ENCODE measurements at places on chromosomes 1 and 21. TPM values are rescaled to one million over a fixed set of nuclear protein-coding genes. Genes with fewer than 3 reads are reported as not detected.

The LRRC39 gene
- 1.0 TPM for total RNA-seq

The KRTAP19-1 gene
- total RNA-seq: not detected

The KLHL21 gene
- 38.3 TPM for total RNA-seq

The CHIA gene
- total RNA-seq: not detected

The CNR2 gene
- 0.15 TPM for total RNA-seq

The MYOM3 gene
- 1.9 TPM for total RNA-seq

The TLCD4 gene
- total RNA-seq: 9.3 TPM

The CHD5 gene
- 2.5 TPM for total RNA-seq

The NHLH2 gene
- total RNA-seq: not detected

The OR2L5 gene
- not detected for total RNA-seq

DNA sequence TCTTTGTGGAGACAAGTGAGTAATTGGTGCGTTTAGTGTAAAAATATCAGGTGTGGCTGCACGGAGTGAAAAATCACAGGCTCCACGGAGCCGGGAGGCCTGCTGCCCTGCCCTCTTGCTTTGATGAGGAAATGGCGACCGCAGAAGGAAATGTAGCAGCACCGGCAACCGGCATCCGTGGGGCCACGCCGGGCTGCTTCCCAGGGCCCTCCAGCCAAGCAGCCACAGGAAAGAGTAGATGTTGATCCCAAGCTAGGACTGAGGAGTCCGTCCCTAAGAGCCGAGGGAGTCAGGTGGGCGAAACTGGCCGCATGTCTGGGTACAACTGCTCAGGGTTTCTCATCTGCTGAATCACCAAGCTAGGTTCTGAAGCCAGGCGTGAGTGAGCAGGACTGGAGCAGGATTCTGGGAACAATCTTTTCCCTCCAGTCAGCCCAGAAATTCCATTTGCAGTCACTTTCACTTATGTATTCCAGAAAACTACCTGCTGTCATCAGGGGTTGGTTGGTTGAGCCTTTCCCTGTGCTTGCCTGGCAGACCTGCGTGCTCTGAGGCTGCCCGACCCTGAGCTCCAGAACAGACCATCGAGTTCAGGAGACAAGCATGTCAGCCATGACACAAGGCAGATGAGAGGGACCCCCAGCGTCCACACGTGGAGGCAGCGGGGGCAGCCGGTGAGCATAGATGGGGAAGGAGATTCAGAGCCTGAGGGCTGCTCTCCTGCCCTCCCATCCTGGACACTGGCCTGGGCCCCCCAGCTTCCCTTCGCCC lies 5.8 kb upstream of the ITGB2 start:
- peak; percentile 50 for DNase-seq
- no peaks in the 10 kb centered on the region for H3K36me3 ChIP-seq
- H3K27ac ChIP-seq: no peak overlapping the region
- no peaks in the 10 kb centered on the region for H3K27me3 ChIP-seq
- no peak overlapping the region for H3K4me3 ChIP-seq

GRCh38 chr1:3717041-3717714 lies 35.1 kb upstream of the CCDC27 start:
- H3K4me1 ChIP-seq: no peaks in the 10 kb centered on the region
- H3K4me3 ChIP-seq: no peak overlapping the region
- H3K27me3 ChIP-seq: no peaks in the 10 kb centered on the region

- H3K36me3 ChIP-seq: no peaks in the 10 kb centered on the region
- no peak for DNase-seq
Measured at GRCh38 chr21:37866027-37866426, 50.2 kb downstream of the KCNJ6 start.

- no peaks in the 10 kb centered on the region for H3K27me3 ChIP-seq
- H3K4me3 ChIP-seq: no peak overlapping the region
- no peaks in the 10 kb centered on the region for H3K4me1 ChIP-seq
- DNase-seq: no peak
- no peaks in the 10 kb centered on the region for H3K36me3 ChIP-seq
- H3K27ac ChIP-seq: no peak overlapping the region
Measured at GRCh38 chr21:39527664-39528381, 76.1 kb downstream of the SH3BGR start.

DNA sequence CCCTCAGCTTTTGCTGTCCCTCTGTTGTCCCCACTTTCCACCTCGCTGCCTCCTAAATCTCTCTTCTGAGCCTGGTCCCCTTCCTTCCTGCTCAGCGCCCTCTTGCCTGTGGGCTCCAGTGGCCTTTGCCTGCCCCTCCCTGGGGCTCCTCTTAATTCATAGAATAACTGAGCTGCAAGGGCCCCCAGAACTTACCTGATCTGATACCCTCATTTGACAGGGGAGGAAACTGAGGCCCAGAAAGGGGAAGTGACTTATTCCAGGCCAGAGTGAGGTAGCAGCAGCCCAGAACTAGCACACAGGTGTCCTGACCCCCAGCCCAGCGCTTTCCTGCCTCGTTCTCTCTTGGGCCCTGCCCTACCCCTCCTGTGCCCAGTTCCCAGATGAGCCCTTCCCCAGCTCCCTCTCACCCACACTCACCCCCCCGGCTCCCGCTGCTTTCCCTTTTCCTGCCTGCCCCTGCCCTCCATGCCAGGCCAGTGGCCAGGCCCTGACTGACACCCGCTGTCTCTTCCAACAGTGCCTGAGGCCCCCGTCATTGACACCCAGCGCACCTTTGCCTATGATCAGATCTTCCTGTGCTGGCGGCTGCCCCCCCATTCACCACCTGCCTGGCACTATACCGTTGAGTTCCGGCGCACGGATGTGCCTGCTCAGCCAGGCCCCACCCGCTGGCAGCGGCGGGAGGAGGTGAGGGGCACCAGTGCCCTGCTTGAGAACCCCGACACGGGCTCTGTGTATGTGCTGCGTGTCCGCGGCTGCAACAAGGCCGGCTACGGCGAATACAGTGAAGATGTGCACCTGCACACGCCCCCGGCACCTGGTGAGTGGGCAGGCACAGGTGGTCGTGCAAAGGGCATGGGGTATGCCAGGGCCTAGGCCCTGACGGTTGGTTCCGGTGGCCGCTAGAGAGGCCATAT lies 5.7 kb downstream of the TRIM46 start:
- peak; percentile 53 for DNase-seq
- no peaks in the 10 kb centered on the region for H3K27me3 ChIP-seq

DNA sequence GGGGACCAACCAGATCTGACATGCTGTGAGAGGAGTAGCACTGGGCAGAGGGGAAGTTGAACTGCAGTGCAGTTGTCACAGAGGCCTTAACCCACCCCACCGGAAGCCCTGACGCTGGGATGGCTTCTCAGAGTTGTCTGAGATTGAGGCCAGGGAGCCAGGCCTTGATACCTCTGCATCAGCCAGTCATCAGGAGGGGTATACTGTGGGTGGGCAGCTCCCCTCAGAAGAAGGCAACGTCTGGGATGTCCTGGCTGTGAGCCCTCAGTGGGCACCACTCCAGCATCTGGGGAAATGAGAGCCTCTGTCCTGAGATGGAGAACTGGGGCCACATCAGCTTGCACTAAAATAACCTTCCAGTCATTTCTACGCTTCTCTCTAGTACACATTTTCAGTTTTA lies 47.9 kb upstream of the BCAR3 start:
- no peak overlapping the region for H3K27ac ChIP-seq
- no peaks in the 10 kb centered on the region for H3K27me3 ChIP-seq
- no peak overlapping the region for H3K4me3 ChIP-seq
- H3K4me1 ChIP-seq: no peaks in the 10 kb centered on the region
- DNase-seq: no peak

DNA sequence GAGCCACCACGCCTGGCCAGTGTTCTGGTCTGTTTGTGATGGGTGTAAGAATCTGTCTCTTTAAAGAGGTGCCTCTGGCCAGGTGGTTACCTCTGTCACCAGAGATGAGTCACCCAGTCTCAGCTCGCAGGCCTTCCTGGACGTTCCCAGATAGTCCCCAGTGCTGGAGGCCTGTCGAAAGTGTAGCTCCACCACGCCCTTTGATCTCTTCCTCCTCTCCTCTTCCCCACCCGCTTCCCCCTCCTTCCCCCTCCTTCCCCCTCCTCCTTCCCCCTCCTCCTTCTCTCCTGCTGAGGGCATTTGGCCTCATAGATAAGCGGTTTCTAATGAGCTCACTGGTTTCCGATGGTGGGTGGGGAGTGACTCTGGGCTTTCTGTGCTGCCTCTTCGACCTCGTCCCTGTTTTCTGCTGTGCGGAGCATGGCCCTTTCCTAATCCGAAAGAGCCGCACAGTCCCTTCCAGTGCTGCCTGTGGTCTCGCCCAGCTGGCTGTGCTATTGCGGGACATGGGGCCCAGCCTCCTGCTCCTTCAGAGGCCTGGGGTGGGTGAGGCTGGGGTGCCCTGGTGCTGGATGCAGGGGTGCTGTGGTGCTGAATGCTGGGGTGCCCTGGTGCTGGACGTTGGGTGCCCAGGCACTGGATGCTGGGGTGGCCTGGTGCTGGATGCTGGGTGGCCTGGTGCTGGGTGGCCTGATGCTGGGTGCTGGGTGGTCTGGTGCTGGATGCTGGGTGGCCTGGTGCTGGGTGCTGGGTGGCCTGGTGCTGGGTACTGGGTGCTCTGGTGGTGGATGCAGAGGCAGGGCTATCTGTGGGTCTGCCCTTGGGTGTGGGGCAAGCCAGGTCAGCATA lies 19.2 kb downstream of the AGPAT3 start:
- no peak overlapping the region for H3K4me3 ChIP-seq
- no peak for DNase-seq
- no peak overlapping the region for H3K27ac ChIP-seq
- H3K4me1 ChIP-seq: no peaks in the 10 kb centered on the region

- DNase-seq: no peak
- H3K4me1 ChIP-seq: no peaks in the 10 kb centered on the region
- H3K36me3 ChIP-seq: no peaks in the 10 kb centered on the region
- H3K4me3 ChIP-seq: no peak overlapping the region
Measured at GRCh38 chr21:32099812-32100416, 178.9 kb downstream of the MIS18A start.

GRCh38 chr1:67840449-67840848 lies 7.2 kb upstream of the GNG12 start:
- H3K27me3 ChIP-seq: no peaks in the 10 kb centered on the region
- H3K4me3 ChIP-seq: no peak overlapping the region
- H3K4me1 ChIP-seq: peaks cover 4% of the 10 kb centered on the region
- DNase-seq: no peak
- H3K27ac ChIP-seq: no peak overlapping the region

DNA sequence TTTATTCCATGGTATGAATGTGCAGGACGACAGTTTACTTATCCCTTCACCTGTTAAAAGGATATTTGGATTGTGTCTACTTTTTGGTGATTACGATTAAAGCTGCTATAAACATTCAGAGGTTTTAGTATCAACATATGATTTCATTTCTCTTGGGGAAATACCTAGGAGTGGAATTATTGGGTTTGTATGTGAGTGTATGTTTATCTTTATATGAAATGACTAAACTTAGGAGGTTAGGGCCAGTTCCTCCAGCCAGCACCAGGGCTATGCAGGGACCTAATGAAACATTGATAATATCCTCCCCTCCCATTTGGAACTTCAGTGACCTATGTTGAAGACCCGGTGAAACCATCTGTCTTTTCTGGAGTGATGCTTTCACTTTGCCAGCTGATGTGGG lies 13.8 kb downstream of the TMEM51 start:
- no peak overlapping the region for H3K4me3 ChIP-seq
- no peaks in the 10 kb centered on the region for H3K27me3 ChIP-seq
- no peak for DNase-seq
- no peaks in the 10 kb centered on the region for H3K36me3 ChIP-seq
- no peak overlapping the region for H3K27ac ChIP-seq

DNA sequence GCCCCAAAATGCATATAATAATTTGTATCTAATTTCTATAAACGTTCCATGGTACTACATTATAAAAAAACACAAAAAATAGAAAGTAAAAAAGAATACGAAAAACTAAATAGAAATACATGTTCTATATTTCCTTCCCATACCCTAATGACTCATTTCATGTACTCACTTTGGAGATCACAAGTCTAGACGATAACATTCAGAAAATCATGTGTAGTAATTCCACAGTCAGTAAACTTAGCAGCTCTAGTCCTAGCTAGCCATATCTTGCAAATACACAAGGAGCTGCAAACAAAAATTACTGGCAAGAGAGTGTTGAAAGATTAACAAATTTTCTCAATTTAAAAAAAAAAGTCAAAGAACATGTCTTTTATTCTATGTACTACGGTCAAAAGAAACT lies 1.4 kb downstream of the GOLPH3L start:
- H3K4me3 ChIP-seq: no peak overlapping the region
- H3K27me3 ChIP-seq: no peaks in the 10 kb centered on the region
- no peaks in the 10 kb centered on the region for H3K36me3 ChIP-seq
- no peak for DNase-seq
- no peak overlapping the region for H3K27ac ChIP-seq

DNA sequence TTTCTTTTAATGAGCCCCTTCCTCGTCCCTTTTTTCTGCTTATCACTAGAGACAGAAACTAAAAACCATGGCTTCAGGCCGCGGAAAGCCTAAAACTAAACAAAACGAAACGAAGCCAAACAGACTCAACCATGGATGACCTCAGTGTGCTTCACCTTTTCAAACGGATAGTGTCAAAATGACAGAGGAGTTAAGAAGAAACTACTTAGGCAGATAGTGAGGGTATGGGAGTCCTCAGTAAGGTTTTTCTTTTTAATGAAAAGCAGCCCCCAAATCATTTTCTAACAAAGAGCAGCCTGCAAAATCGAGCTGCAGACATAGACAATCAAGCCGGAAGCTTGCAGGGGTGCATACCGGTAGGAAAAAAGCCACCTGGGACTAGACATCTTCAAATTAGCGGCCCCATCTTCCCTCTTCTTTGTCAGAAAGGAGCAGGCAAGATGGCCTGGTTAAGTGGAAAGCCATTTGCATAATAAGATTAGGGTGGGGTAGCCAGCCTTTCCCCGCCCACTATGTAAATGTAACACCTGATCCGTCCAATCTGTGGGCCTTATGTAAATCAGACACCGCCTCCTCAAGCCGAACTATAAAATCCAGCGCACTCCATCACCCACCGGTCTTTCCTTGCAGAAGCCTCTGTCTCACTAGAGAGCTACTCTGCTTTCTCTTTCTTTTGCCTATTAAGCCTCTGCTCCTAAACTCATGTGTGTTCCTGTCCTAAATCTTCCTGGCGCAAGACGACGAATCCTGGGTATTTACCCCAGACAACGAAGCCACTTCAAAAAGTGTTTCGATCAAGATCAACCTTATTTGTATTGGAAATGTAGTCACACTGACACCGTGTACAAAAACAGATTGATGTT lies 6.2 kb upstream of the ERO1B start:
- H3K27ac ChIP-seq: no peak overlapping the region
- H3K4me3 ChIP-seq: no peak overlapping the region
- H3K36me3 ChIP-seq: no peaks in the 10 kb centered on the region
- no peak for DNase-seq
- H3K4me1 ChIP-seq: no peaks in the 10 kb centered on the region

GRCh38 chr1:27562021-27562420 lies 41.9 kb downstream of the AHDC1 start:
- no peak overlapping the region for H3K4me3 ChIP-seq
- H3K4me1 ChIP-seq: no peaks in the 10 kb centered on the region
- peak; percentile 72 for DNase-seq
- no peak overlapping the region for H3K27ac ChIP-seq
- H3K27me3 ChIP-seq: no peaks in the 10 kb centered on the region

DNA sequence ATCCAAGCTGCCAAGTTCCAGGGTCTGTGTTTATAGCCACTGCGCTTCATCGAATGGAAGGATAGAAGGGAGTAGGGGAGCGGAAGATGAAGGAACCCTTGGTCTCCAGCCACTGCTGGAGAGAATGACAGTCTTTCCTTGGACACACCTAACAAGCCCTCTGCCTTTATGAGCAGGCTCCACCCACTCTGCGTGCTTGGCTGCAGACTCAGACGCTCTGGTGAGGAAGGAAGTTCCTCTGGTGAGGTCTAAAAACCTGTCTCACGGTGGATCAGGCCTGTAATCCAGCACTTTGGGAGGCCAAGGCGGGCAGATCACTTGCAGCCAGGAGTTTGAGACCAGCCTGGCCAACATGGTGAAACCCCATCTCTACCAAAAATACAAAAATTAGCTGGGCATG lies 55.4 kb downstream of the MATN1 start:
- DNase-seq: no peak
- H3K4me1 ChIP-seq: no peaks in the 10 kb centered on the region
- H3K36me3 ChIP-seq: no peaks in the 10 kb centered on the region
